Hematopoietic multipotent progenitor cell treated with erythropoietin and hydrocortisone succinate and interleukin-3 and kit ligand, for 4 days (in vitro differentiated cells): ENCODE measurements at places on chromosomes 11 and 22.

DNA sequence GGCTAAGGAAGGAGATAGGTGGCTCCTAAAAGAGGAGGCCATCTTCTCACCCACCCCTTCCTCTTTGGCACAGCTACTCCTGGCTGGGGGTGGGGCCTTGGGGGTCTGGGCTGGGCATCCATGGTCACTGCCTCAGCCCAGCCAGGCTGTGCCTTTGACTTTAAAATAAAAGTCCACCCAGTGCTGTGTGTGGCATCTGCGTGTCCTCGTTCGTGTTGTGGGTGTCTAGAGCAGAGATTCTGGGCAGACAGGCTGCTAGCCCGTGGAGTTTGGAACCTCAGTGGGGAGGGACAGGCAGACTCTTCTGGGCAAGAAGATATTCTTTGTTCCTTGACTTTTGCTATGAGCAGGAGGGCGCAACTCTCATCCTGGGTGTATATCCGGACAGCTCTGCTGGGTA is 13.1 kb downstream of the RPS6KA4 start:
- no peak for DNase-seq

GRCh38 chr11:64638018-64638665 is 47.1 kb downstream of the SLC22A12 start:
- no peak for DNase-seq

GRCh38 chr22:22835771-22836291 is 51.8 kb upstream of the IGLL5 start:
- DNase-seq = no peak

GRCh38 chr11:36713715-36714114 is 115.7 kb upstream of the RAG2 start:
- peak; percentile 37 for DNase-seq

- DNase-seq = peak; percentile 93
Observed at GRCh38 chr11:65419772-65420481, 2.7 kb upstream of the NEAT1 start.

- DNase-seq = peak; percentile 11
Observed at GRCh38 chr22:47713941-47714340, 951.5 kb downstream of the TBC1D22A start.

GRCh38 chr11:44949160-44950030 is 1.3 kb downstream of the TP53I11 start:
- DNase-seq = peak; percentile 76

DNA sequence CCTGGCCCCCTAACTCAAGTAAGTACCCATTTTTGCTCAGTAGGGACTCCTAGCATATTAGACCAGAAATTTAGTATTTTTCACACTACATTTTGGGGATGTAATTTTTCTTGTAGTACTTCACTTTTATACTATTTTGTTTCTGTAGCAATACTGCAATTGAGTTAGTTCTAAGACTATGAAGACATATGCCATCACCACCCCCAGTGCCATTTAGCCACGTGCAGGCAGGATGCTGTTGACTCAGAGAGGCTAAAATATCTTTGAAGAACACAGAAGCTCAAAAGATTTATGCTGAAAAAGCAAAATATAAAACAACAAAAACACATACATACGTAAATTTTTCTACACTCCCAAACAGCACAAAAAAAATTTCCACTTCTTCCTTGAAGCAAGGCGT is 29.1 kb upstream of the DLAT start:
- no peak for DNase-seq

- no peak for DNase-seq
Observed at GRCh38 chr11:981764-982163, 54.8 kb downstream of the MUC6 start.

- DNase-seq = no peak
Observed at GRCh38 chr11:28701760-28702449, 593.7 kb downstream of the METTL15 start.

DNA sequence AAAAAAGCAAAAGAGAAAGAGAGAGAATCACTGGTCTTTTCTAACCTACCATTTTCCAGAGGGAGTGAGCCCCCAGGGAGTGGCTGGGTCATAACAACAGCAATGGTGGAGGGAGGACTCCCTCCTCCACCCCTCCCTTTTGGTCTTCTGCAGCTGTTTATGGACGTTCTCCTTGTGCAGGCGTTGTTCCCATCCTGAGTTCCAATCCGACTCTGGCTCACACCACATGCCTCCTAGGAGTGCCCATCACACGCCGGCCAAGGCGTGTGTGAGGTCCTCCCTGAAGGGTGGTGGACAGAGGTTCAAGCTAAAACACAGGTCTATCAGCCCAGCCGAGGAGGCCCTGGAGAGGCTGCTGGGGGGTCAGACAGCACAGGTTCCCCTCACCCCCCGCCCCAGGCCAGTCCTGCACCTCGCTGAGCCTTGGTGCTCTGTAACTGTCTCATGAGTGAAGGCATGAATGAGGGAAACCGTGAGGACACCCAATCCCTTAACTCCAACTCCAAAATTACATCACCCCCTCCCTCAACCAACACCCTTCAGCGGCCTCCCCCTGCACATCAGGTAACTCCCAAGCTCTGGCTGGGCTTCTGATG is 29.4 kb downstream of the IFT27 start:
- DNase-seq = no peak

DNA sequence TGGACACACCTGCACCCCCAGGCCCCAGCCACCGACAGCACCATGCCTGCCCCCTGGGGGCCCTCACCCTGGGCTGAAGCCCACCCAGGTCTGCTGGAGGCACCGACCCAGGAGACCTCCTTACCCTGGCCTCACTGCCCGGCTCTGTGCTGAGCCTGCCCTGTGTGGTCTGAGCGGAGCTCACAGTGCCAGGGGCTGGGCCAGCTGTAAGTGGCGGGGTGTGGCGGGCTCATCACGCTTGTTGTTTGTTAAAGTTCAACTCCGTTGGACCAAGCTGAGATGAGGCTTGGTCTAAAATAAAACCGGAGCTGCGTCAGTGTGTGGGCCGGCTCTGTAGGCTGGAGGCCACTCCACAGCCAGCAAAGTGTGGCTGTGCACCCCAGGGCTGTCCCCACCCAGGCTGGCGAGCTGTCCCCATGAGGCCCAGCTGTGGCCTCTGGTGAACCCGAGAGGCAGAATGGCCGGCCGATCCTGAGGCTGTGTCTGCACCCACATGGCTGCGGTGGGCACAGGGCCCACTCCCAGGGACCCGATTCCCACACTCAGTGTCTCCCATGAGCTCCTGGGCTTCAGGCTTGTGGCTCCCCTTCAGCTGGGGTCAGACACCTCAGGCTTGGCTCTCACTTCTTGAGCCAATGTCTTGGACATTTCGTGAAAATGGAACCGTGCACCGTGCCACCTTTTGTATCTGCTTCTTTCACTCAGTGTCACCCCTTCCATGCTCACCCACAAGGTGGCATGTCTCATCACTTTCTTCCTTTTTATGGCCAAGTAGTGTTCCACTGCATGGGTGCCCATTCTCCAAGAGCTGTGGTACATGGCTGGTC is 137.9 kb downstream of the CTTN start:
- no peak for DNase-seq

DNA sequence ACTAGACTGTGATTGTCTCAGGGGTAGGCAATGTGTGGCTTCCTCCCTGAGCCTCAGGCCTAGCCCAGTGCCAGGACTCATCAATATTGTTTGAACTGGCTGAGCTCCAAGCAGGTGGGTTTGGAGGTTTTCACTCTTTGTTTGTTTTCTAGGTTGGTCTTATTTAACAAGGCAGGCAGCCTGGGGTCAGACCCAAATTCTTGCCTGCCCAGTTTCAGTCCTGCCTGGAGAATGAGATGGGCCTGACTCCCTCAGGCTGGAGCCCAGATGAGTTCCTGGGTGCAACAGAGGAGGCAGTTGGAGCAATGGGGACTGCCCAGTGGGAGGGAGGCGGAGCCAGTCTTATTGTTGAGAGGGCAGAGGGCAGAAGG is 28.3 kb upstream of the TP53I11 start:
- DNase-seq = no peak

GRCh38 chr11:8075119-8075726 is 5.8 kb upstream of the TUB start:
- DNase-seq = no peak

DNA sequence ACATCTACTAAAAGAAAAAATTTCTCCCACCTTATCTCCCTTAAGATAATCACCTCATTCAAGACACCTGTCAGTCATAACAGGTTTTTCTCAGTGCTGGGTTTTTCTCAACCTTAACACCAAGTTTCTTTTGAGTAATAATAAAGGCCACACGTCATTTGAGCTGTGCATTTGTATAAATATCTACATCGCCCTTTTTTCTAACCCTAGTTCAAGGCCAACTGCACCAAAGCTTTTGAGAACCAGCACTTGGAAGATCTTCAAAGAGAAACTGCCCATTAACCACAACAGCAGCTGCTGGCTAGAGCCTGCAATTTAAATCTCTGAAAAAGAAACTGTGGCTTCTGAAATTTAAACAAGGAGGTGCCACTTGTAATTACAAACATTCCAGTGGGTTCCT is 6.9 kb downstream of the CADM1 start:
- DNase-seq = no peak

- DNase-seq = no peak
Observed at GRCh38 chr11:66265531-66266377, 2.7 kb upstream of the RAB1B start.

- no peak for DNase-seq
Observed at GRCh38 chr22:37497062-37497599, 10.9 kb upstream of the MFNG start.

DNA sequence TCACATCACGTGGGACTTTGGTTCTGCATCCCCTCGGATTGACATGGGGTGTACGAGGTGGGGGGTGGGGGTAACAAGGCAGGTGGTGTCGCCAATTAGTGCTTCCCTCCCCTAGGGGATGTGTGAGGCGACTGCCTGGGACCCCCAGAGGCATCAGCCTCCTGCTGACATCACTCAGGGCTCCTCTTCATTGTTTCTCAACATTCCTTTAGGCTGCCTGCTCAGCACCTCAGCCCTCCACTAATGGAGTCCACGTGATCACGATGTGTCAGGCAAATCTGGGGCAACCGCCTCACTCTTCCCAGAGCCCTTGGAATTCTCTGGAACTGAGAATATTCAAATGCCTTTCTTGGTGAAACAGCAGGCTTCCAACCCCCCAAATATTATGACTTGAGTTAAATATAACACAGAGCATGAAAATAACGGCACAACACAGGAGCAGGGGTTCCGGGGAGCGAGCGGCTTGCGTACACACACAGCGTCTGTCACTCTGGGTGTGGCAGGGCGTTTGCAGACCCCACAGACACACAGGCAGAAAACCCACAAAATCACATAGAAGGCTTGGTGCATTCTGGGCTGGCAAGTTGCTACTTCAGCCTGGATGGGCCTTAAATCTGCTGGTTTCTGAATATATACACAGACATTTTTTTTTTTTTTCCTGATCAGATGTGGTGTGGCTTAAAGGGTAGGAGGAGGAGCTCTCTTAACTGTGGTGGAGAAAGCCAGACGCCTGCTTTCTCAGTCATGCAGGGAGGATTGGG is 170.1 kb upstream of the CADM1 start:
- no peak for DNase-seq

DNA sequence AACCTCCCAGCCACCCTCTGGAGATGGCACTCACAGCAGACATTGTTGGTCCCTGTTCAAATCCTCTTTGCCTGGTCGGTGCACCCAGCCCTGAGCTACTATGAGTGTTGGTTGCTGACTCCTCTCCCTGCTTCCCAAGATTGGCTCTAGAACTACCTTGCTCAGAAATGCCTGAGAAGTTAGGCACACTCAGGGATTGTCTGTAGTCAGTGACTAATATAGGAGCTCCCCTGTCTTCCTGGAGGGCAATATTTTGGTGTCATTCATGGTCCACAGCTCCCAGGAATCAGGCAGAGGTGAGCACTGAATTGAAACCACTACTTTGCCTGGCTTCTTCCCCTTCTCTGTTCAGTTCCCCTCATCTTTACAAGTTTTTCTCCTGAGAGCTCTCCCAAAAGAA is 325.9 kb downstream of the MIAT start:
- no peak for DNase-seq

DNA sequence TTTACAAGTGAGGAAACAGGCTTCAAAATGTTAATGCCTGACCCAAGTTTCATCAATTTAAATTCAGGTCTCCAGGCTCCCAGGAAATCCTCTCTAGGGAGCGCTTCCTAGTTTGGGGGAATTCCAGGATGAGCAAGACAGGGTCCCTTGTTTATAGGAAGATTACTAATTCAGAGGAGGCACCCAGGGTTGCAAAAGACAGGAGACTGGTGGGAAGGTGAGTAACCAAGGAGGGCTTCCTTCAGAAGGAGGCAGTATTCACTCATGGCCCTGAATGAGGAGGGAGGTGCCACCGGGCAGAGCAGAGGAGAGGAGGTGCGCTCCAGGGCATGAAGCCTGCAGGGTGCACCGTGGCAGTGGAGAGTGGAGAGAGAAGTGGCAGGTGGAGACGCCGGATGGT is 1.6 kb downstream of the TMEM132A start:
- DNase-seq = no peak

DNA sequence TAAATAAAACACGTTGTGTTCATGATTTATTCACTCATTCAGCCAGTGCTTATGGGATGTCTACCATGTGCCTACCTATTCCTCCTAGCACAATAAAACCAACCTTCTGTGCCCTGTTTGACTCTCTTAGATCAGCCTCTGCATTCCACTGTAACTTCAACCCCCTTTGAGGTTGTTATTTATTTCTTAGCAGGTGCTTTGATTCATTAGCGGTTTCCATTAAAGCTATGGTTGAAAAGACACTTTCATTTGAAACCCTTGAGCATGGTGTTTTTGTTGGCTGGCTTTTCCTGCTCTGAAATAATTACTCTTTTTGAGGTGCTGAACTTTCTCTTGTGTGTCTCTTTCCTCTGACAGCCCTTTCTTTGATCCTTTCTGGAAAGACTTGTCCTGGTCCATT is 570.6 kb upstream of the LARGE1 start:
- DNase-seq = no peak

GRCh38 chr11:76598426-76598839 is 72.1 kb downstream of the LRRC32 start:
- peak; percentile 86 for DNase-seq

DNA sequence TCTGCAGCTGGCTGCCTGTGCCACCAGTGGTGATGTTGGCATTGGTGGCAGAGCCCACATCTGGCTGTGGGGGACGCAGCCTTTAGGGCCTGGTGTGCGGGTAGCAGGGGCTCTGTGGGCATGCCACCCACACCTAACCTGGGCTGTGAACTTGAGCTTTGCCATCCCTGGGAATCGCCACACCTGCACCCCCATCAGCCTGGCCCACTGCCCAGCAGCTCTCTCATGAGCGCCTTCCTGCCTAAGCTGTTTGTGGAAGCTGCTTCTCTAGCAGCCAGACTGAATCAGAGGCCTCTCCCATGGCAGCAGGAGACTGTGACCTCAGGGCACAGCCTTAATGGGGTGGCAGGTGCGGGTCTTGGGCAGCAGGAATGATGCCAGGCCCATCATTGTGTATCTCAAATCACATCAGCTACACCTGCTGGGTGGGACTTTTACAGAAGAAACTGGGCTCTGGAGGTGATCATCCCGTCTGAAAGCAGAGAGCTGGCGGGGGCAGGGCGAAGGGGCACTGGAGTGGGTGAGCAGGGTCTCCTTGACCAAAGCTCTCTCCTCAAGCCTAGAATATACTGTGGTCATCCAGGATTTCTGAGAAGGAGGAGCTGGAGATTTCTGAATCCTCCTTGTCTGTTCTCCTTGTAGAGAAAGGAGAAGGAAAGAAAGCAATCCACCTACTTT is 17.8 kb upstream of the CARS1 start:
- DNase-seq = no peak

DNA sequence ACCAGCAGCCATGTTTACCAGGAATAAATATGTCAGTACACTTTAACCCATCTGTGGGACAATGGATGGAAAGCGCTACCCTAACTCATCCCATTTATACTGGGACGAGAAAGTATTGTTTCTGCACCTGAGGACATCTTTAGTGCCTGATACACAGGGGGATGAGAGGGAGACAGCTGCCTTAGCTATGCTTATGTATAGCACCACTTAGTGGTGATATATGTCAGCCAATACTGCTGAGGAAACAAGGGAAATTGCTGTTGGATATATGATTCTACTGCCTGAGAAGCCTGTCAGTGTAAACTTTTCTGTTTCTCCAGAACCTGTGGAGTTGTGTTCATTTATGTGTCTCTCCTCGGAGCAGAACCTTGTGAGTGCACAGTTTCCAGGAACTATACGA is 13.3 kb upstream of the CEP295 start:
- peak; percentile 28 for DNase-seq
